SJSA1 (cell line): ENCODE measurements at places on chromosomes 11 and 22. TPM values are rescaled to one million over a fixed set of nuclear protein-coding genes. Genes with fewer than 3 reads are reported as not detected.

- no peak for DNase-seq
These were observed 741 bp upstream of the TALDO1 start for GRCh38 chr11:746289-747157.

DNA sequence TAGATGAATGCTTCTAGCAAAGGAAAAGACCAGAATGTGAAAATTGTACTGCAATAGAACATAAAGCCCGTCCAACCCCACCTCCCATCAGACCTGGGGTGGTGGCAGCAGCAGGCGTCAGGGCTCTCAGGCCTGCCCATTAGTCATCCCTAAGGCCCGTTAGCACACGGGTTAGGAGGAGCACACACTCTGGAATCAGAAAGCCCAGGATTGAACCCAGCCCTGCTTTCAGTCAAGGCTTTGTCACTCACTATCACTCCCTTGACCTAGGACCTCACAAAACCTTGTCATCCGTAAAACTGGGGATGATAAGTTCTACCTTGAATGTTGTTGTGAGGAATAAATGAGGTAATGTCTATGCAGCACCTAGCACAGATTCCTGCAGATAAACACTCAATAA, 26.9 kb downstream of the MICAL3 start:
- peak; percentile 67 for DNase-seq

The FOLR3 gene
- total RNA-seq = not detected in 2 replicates

DNA sequence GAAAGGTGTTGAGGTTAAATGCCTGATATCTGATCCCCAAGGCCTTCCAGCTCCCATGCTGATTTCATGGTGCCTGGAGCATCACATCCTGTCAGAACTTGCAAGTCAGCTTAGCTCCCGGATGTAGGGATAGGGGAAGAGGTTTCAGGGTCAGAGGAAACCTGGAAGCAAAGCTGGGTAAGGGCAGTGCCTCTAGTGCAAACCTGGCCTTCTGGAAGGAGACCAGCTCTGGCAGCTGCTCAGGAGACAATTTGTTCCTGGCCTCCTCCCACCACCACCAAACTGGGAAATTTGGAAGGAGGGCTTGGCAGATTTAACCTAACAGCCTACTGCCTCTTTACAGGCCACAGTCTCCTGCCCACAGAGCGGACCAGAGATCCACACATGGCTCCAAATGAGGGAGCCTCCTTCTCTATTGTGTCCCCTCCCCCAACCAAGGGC, 9.2 kb upstream of the TSKU start:
- DNase-seq = no peak

The DNAJB13 gene
- total RNA-seq = not detected in 2 replicates

DNA sequence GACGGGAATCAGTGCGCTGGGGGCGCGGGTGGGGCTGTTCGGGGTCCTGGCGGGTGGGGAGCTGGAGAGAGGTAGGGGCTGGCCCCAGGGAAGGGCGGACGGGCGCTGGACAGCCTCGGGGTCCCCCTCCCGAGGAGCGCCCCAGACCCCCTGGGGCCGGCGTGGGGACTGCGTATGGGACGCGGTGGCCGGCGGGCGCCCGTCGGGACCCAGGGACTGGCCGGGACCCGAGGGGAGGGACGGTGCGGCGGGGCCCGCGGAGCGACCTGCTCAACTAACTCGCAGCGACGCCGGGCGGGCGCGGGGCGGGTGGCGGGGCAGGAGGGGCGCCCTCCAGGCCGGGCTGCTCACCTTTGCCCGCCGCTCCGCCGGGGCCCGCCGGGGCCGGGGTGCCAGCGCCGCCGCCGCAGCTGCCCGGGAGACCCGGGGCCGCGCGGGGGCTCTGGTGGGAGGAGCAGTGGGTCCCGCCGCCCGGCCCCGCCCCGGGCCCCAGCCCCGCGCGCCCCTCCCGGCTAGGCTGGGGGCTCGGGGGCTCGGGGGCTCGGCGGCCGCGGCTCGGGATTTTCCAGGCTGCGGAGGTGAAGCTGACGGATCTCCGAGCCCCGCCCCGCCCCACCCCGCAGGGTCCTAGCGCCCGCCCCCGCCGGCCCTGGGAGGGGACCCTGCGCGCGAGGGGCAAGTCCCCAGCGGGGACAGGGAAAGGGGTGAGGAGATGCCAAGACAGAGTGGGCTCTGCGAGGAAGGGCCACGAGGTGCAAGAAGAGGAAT, 12.3 kb downstream of the STARD10 start:
- no peak for DNase-seq

DNA sequence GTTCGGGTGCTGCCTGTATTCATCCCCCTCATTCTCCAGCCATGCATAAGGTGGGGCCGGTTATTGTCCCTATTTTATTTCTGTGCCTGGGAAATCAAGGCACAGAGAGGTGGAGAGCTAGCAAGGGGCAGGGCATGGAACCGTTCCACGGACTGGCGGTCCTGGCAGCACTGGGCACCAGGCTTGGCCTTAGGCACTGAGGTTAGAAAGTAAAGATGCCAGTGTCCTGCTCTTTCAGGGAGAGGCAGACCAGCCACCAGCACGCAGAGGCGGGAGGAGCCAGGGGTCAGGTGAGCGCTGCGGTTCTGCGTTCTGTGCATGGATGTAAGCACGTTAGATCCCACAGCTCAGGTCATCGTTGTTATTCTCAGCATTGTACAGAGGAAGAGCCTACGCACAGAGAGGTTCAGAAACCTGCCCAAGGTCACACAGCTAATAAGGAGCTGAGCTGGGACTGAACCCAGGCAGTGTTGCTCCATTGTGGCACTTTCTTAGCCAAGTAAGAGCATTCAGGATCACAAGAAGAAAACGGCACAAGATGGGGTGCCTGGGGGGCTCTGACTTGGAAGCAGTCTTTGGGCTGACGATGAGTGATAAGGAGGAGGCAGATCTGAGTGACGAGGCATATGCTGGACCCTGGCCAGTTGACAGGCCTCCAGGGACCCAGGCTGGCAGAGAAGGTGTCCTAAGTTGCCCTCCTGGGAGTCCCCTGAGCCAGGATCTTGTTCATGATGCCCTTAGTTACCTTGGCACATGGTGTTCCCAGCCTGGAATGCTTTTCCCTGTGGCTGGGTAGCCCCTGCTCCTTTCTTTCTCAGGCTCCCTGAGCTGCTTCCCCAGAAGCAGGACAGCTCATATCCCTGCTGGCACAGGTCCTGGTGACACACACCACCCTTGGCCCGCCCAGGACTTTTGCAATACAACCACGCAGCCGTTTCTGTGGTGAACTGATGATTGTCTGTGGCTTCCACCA, 41.1 kb downstream of the OSBPL5 start:
- peak; percentile 47 for DNase-seq

- no peak for DNase-seq
These were observed 11.5 kb upstream of the TBC1D22A start for GRCh38 chr22:46750863-46751443.

The PDE2A gene
- not detected in 2 replicates for total RNA-seq
